Activated CD8-positive, alpha-beta memory T cell treated with anti-CD3 and anti-CD28 coated beads for 1 hour (primary cell): ENCODE measurements at places on chromosomes 12 and 14.

GRCh38 chr14:101233391-101233790 is 327.9 kb upstream of the DIO3 start:
- DNase-seq = no peak

- DNase-seq = no peak
These were observed 321.4 kb upstream of the SEL1L start for GRCh38 chr14:81855007-81855406.

DNA sequence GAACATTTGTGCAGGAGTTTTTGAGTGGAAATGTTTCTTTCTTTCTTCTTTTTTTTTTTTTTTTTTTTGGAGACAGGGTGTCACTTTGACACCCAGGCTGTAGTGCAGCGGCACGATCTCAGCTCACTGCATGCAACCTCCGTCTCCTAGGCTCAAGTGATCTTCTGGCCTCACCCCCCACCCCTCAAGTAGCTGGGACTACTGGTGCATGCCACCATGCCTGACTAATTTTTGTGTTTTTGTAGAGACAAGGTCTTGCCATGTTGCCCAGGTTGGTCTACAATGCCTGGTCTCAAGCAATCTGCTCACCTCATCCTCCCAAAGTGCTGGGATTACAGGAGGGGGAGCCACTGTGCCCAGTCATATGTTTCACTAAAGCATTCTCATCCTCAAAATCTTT is 69.2 kb upstream of the BCAT1 start:
- no peak for DNase-seq

DNA sequence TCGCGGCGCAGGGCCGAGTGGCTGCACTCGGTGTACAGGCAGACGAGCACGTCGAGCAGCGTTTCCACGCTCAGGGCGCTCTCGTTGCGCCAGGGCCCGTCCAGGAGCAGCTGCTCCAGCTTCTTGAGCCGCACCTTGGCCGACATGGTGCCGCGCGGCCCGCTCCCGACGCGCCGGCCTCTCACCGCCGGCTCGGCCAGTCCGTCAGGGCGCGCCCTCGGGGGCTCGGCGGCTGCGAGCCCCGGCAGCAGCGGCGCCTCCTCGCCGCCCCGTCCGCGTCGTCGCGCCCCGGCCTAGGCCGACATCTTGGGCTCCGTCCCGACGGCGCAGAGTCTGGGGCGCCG is 349 bp downstream of the CDC42BPB start:
- no peak for DNase-seq

DNA sequence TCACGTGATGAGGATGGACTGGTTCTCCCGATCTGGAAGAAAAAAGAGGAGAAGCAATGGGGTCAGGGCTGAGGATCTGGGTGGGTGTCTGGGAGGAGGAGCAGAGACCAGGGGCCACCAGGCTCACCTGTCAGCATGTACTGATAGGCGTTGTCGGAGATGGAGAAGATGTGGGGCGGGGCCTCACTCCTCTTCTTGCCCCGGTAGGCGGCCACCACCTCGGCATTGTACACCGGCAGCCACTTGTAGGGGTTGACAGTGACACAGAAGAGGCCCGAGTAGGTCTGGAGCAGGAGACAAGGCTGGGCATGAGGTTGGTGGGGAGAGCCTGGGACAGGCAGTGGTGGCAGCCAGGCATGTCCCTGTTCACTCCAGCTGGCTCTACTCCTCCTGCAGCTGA is 3.0 kb downstream of the MYH6 start:
- DNase-seq = no peak

GRCh38 chr14:65790172-65790815 is 377.8 kb downstream of the FUT8 start:
- no peak for DNase-seq

DNA sequence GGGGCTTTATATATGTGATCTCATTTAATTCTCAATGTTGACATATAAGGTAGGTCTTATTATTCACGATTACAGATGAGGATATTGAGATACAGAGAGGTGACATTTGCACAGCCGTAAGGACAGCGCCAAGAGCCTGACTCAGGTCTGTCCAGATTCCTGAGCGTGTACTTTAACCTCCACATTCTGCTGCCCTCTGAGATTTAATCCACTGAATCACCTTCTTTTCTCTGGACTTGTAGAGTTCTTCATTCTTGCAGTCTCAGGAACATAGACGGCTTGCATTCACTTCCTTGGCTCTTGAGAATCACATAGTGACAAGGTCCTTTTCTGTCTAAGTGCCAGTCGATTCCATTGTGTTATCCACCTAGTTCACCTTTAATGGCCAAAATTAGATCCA is 141.0 kb upstream of the ARHGAP5 start:
- DNase-seq = no peak

DNA sequence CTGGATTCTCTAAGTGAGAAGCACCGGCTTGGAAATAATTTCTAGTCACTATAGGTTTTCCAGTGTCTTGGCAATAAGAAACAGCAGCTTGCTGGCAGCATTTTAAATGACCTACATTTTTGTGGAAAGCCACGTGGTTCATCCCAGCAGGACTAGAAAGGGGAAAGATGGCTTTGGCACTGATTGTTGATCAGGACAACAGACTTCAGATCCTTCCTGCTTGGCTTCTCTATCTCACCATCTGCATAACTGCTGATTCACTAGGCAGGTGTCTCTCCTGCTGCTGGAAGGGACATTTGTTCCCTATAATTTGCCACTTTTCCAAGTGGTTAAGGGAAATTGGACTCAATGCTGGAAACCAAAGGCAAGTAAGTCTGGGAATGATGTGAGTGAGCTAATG is 131.0 kb downstream of the TTC8 start:
- DNase-seq = no peak

- no peak for DNase-seq
These were observed 7.2 kb downstream of the NAB2 start for GRCh38 chr12:57096099-57096572.

- no peak for DNase-seq
These were observed 42.9 kb downstream of the WDR89 start for GRCh38 chr14:63598807-63599206.

GRCh38 chr14:100662879-100663760 is 63.6 kb upstream of the DLK1 start:
- no peak for DNase-seq

- no peak for DNase-seq
These were observed 832.9 kb upstream of the FBXO33 start for GRCh38 chr14:40265096-40265495.

DNA sequence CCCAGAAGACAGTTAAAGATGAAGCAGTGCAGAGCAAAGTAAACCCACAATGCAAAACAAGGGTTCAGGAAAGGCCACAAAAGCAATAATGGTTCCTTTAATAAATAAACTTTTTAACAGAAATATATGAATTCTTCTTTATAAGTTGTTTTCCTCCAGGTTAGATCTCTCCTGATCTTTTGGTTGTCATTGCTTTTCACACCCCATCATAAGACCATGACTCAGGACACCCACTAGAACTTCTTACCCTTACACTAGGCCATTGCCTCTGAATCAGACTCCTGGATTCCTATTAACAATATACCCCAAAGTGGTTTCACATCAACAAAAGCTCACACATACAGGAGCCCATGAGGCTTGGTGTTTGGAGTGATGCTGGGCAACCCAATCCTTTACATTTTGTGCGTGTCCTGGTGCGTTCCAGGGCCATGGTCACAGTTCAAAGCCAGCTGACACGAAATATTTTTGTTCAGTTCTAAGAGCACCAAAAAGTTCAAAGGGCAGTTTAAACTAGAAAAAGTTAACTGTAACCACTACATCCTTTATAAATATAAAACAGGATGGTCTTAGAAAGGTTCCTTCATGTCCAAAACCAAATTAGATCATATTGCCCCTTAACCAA is 187.0 kb downstream of the EPS8 start:
- no peak for DNase-seq

DNA sequence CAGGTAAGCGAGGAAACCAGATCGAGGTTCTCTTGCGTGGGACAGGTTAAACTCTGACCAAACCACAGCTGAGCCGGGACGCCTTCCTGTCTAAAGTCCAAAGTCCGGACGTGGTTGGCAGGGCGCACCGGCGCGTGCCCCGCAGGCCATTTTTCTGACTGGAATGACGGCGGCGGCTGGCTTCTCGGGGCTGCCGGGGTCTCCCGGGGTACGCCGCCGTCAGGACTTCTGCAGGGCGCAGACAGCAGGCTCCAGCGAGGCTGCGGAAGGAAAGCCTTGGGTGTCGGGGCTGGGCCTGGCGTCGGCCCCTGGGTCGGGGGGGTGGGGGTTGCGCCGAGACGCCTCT is 32.8 kb downstream of the MIA2 start:
- DNase-seq = no peak

- no peak for DNase-seq
These were observed 21.1 kb upstream of the TAS2R14 start for GRCh38 chr12:10960211-10960610.

DNA sequence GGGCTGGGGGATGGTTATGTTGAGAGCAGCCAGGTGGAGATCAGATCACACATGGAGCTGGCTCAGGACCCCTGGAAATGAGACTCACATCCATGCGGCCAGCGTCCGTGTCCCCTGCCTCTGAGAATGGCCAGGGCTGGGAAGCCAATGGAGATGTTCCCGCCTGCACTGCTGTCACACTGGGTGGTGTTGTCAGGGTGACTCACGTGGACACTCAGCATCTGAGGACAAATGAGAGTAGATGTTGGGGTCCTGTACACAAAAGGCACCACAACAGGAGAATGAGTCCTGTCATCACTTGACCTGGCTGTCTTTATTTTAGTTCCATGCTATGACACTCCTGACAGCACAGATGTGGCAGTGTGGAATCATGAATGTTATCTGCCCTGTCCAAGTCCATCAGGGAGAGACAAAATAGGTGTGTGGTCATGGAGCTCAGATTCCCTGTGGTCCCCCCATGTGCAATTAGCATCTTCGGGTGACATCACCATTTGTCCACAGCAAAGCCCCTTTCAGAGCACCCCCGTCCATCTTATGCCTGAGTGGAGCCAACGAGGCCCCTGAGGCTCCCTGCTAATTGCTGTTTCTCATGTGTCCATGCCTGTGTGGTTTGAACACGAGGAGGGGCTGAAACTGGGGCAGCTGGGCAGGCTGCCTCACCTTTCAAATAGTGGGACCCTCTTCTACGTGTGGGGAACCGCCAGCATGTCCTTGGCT is 393.5 kb downstream of the AACS start:
- no peak for DNase-seq

DNA sequence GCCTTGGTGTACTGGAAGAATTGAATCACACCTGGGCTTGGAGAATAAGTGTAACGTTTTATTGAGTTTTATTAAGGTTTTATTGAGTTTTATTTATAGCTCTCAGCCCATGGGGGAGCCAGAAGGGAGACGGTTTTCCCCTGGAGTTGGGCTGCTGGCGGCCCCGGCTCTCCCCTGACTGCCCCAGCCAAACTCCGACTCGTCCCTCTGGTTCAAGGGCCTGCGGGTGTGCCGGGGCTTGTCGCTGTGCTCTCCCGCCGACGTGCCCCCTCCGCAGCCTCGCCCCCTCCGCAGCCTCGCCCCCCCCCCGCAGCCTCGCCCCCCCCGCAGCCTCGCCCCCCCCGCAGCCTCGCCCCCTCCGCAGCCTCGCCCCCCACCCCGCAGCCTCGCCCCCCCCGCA is 326.1 kb upstream of the RTL1 start:
- no peak for DNase-seq

DNA sequence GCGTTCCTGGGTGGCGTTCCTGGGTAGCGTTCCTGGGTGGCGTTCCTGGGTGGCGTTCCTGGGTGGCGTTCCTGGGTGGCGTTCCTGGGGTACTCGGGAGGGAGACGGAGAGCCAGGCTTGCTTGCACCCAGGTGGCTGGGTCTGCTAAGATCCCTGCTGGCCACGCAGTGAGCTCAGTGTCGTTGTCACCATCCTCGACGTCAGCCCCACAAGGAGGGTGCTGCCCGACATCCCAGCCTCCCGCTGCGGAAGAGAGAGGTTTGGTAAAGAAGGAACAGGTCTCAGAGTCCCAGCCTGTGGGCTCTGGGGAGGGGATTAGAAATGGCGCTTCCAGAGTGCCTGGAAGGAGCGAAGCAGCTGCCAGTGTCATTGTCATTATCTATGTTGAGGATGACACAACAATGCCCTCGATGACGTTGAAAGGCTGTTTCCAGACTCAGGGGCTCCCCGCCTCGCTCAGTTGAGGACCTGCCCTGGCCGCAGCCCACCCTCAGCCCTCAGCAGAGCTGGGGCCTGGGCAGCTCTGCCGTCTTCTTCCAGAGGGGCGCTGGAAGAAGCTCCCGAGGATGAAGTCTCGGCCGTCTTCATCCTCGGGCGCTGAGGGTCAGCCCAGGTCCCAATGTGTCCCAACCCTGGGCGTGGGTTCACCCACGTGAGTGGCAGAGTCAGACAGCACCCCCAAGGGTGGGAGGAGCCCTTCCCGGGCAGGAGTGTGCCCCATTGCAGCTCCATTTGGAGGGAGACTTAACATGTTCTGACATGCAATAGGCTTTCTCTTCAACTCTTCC is 328.8 kb downstream of the ADGRD1 start:
- DNase-seq = no peak

- no peak for DNase-seq
These were observed 129.5 kb downstream of the ETV6 start for GRCh38 chr12:11778713-11779685.

DNA sequence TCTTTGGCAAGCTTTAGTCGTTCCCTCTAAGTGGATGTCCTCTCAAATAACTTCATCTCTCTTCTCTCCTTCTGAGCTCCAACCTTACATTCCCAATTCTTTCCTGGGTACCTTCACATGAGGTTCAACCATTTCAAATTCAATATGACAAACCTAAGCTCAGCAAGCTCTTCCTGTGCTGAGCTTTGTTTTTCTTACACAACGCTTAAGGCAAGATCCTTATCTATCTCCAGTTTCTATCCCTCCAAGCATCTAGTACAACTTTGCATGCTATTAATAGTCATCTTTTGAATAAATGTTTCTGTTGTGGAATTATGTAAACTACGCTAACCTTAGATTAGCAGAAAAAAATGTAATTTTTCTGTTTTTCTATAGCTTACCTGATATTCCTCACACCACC is 63.7 kb upstream of the IFNG-AS1 start:
- DNase-seq = no peak

DNA sequence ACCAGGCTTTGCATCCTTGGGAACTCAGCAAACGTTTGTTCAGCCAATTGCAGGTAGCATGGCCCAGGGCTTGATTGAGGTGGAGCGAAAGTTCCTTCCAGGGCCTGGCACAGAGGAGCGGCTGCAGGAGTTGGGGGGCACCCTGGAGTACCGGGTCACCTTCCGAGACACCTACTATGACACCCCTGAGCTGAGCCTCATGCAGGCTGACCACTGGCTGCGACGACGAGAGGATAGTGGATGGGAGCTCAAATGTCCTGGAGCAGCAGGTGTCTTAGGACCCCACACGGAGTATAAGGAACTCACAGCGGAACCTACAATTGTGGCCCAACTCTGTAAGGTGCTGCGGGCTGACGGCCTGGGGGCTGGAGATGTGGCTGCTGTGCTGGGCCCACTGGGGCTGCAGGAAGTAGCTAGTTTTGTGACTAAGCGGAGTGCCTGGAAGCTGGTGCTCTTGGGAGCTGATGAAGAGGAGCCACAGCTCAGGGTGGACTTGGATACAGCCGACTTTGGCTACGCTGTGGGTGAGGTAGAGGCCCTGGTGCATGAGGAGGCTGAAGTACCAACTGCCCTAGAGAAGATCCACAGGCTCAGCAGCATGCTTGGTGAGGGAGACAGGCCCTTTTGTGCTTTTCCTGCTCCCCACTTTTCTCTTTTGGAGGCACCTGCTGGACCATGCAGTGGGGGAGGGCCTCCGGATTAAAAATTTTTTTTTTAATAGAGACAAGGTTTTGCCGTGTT is 799 bp downstream of the THTPA start:
- no peak for DNase-seq

GRCh38 chr12:13905794-13906193 is 75.6 kb downstream of the GRIN2B start:
- DNase-seq = no peak
